ENCODE measurements at places on chromosomes 13 and 19.

DNA sequence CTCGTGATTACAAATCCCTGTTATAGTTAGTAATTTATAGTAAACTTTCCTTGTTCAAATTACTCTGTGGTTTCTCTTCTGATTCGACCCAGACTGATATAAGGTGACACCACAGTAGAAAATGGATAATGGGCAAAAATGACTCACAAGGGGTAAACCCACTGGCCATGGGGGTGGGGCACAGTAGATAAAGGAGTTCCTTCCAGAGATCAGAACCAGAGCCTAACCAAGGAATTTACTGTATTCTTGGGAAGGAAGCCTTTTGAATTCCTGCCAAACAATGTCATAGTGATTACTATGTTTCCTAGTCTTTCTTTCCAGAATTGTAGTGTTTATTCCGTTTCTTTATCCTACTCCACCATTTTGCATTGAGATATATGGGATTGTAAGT is 21.9 kb downstream of the MIR17HG start:
- no peak for DNase-seq

- DNase-seq: peak; percentile 51
Measured at GRCh38 chr13:48891586-48891985, 84.1 kb upstream of the FNDC3A start.

DNA sequence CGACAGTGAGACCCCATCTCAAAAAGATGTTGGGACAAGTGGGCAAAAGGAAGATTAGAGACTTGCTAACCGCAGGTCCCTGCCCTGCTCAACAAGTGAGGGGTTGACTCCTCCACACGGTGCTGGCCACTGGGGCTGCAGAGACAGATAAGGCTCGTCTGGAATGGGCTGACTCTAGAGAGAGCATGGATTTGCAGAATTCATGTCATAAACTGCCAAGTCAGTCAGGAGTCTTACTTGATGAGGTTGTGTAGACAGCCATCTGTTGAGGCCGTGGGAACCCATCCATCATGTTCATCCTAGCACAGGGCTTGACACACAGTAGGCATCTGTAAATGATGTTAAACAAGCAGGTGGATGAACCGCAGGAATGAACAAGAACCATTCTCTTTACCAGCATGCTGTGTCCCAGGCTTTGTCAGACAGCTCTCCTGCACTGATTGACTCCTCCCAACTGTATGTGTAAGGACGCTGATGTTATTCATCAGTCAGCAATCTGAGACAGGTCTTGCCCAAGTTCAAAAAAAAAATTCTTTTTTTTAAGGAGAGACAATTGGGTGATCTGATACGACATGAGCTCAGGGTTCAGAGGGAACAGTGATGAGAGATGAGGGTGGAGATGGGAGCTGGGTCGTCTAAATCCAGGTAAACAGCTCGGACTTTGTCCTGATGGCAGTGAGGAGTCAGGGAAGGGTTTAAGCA is 8.8 kb downstream of the PAF1 start:
- no peak for DNase-seq

GRCh38 chr13:55534306-55534705 is 1606.4 kb upstream of the PRR20A start:
- no peak for DNase-seq

DNA sequence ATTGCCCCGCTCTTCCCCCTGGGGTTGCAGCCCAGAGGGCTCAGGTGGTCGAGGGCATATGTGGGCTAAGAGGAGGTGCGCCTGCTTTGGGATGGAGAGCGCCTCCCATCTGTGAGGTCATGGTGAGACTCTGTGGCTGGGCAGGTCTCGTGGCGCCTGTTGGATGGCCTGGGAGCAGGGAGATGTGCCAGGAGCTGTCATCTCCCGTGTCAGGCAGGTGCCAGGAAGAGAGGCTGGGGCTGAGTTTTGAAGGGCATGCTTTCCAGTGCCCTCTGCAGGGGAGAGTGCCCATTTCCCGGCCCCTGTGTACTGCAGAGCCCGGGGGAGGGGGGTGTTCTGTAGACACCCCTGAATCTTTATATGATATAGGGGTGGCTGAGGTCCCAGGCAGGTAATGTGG is 2.8 kb downstream of the WTIP start:
- DNase-seq: no peak

GRCh38 chr13:41763782-41764181 is 197.1 kb downstream of the VWA8 start:
- DNase-seq: no peak

DNA sequence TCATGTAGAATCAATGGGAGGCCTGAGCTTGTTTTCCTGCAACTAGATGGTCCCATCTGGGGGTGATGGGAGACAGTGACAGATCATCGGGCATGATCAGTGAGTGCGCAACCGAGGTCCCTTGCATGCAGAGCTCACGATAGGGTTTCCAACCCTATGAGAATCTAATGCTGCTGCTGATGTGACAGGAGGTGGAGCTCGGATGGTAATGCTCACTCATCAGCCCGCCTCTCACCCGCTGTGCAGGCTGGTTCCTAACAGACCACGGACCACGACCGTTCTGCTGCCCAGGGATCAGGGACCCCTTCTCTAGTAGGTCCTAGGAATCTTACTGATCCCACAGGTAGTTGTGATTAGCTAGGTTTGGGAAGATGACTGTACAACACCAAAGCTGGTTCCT is 23.5 kb upstream of the GARRE1 start:
- DNase-seq: no peak

DNA sequence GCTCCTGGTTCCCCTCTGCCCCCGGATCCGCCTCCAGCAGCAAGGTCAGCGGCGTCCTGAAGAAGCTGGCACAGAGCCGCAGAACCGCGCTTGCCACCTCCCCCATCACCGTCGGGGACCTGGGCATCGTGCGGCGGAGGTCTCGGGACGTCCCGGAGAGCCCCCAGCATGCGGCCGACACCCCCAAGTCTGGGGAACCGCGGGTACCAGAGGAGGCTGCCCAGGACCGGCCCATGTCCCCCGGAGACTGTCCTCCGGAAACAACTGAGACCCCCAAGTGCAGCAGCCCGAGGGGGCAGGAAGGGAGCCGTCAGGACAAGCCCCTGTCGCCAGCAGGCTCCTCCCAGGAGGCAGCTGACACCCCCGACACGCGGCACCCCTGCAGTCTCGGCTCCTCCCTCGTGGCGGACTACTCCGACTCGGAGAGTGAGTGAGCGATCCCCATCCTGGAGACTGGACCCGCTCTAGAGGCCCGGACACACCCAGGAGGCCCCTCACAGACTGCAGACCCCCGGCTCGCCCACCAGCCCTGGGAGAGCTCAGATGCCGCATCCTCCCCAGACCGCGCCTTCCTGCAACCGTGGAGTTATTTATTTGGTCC is 1.6 kb upstream of the MRI1 start:
- DNase-seq: no peak

GRCh38 chr19:1249298-1249989 is 1.1 kb downstream of the MIDN start:
- DNase-seq: peak; percentile 92

DNA sequence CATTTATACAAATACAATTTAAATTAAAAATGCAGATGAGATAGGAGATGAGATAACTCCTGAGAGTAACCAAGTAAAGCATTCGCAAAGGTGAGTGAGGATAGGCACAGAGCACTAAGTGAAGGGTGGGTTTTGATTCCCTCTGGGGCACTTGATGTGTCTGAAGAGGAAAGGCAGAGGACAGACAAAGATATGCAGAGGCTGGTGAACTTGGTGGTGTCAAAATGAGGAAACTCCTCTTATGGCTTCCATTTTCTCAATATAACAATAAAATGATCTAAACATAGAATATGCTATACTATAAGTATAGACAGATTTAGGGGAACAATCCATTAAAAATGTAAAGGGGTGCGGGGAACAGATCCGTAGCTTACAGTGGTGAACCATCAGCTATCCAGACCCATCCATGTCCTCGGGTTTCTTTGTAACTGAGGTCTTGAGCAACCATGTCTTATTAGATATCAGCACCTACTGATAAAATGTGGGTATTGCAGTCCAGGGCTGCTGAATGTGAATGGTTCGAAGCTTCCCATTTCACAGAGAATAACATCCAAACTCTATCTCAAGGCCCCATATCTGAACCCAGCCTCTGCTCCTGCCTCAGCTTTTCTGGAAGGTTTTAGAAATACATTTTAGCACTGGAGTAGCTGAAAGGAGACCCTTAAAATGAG is 73.9 kb upstream of the SLC10A2 start:
- peak; percentile 43 for DNase-seq

DNA sequence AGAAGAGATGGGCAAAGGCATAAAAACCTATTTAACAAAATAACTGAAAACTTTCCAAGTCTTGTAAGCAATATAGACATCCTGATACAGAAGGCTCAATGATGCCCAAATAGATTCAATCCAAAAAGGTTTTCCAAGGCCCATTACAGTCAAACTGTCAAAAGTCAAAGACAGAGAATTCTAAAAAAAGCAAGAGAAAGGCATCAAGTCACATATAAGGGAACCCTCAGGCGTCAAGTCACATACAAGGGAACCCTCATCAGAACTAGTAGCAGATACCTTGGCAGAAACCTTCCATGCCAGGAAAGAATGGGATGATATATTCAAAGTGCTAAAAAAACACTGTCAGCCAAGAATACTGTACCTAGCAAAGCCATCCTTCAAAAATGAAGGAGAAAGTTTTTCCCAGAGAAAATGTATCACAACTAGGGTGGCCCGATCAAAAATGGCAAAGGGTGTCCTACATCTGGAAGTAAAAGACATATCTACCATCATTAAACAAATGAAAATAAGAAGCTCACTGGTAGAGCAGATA is 21.2 kb downstream of the ZNF829 start:
- DNase-seq: no peak

DNA sequence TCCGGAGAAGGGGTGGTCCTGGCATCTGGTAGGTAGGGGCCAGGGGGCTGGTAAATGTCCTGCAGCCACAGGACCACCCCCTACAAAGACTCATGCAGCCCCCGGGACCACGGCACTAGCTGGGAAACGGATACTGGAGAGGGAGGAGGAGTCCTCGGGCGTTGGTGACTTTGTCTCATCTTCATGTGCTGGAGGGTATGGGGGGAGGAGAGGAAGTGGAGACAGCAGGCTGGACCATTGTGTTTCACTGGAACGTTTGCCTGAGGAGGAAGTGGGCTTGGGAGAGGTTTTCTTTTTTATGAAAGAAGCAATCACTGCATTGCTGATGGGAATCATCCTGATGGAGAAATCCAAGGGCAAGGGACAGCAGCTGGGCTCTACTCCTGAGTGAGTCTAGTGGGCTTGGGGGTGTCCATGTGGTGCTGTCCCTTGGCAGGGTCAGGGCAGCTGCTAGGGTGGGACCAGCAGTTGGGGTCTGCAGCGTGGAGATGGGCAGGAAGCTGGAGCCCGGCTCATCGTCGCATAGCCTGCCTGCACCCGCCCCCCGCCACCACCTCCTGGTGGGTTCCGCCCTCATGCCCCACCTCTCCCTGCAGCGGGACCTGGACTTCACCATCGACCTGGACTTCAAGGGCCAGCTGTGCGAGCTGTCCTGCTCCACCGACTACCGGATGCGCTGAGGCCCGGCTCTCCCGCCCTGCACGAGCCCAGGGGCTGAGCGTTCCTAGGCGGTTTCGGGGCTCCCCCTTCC is 1.7 kb upstream of the ADM5 start:
- peak; percentile 27 for DNase-seq

- DNase-seq: no peak
Measured at GRCh38 chr13:67696775-67697174, 466.6 kb upstream of the PCDH9 start.

GRCh38 chr19:38004521-38005223 is 97.7 kb downstream of the SIPA1L3 start:
- DNase-seq: peak; percentile 72

GRCh38 chr19:45146741-45147205 is 14.0 kb downstream of the NKPD1 start:
- no peak for DNase-seq

DNA sequence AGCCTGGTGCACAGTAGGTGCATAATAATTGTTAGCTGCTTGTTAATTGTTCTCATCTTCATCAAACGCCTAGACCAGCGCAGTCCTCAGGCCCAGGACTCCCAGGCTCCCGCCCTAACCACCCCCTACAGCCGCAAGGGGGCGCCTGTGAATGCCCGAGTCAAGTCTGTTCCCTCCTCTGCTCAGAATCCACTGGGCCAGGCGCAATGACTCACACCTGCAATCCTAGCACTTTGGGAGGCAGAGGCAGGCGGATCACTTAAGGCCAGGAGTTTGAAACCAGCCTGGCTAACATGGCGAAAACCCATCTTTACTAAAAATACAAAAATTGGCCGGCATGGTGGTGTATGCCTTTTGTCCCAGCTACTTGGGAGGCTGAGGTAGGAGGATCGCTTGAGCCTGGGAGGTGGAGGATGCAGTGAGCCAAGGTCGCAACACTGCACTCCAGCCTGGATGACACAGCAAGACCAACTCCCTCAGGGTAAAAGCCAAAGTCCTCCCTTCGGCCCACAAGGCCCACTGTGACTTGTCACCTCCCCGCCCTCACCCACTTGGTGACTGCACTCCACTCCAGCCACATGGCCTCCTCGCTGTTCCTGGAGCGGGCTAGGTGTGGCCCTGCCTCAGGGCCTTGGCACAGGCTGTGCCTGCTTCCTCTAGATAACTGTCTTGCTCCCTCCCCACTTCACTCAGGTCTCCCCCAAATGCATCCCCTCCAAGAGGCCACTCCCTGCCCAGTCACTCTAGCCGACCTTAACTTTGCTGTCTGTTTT is 9.1 kb downstream of the ZNF653 start:
- peak; percentile 88 for DNase-seq

DNA sequence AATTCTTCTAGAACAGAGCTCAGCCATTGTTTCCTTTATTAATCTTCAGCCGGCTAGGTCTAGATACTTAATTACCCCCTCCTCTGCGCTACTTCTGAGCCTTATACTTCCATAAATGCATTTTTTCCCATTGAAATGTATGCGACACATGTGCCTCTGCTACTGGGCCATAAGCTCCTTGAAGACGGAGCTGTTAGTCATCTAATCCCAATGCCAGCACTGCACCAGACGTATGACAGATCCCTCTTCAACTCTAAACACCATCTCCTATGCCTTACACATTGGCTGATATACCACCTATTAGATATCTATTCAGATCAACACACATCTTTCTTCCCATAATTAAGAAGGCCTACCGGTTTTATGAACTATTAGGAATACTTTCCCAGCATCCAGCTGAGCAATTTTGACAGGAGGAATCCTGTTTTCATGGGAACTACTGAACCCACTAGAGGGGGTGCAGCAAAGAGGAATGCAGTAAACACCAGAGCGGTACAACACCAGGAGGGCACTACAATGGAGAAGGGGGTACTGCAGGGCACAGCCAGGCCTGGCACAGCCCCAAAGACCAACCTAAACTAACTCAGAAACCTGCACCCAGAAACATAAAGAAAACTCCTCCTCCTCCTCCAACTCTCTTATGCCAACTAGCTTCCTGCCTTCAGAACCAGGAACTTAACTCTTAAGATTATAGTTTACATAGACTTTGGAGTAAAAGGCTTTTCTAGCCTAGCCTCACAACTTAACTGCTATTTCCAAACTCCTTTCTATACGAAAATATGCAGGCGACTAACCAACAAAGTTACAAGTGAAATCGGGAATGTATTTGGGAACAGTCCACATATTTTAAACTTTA is 18.7 kb downstream of the STK24 start:
- DNase-seq: no peak
